ENCODE measurements at places on chromosomes 3 and 15. TPM values are rescaled to one million over a fixed set of nuclear protein-coding genes. Genes with fewer than 3 reads are reported as not detected.

Gene C3orf22
- not detected for polyA plus RNA-seq

Gene CHL1
- polyA plus RNA-seq = 5.4 TPM

DNA sequence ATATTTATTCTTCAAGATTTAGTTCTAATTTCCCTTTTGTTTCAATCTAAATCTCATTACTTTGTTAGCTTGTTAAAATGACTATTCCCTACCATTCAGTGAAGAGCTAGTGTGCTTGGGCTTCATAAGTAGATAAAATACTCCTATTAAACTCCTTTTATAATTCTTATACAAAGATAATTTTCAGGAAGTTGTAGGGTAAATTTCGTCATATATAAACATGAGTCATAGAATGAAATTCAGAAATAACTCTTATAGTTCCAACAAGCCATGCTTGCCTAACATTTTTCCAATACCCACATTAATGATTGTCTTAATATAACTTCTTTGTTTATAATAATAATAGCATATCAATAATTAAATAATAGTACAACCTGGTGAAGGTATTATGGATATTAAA lies 407.3 kb downstream of the NAALADL2 start:
- no peak for DNase-seq

DNA sequence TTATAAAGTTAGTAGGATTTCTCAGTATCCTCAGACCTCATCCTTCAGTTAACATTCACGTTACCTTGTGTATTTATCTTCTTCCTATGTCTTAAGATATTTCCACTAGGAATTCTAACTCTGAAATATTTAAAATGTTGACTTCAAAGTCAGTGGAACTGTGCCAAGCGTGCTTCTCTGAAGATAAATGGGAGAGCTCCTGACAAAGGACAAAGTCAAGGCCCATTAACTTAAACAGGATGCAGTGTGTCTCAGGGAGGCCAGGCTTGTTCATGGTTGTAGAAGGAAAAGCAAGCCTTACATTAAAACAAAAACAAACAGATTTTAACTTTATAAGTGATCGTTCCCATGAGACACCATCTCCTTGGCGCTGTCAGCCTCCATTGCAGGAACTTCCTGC lies 41.5 kb downstream of the ABHD17C start:
- DNase-seq = no peak
